NCI-H1417 treated with DMSO at 0.1 percent for 48 hours (cell line): ENCODE measurements at places on chromosomes 1 and 21.

DNA sequence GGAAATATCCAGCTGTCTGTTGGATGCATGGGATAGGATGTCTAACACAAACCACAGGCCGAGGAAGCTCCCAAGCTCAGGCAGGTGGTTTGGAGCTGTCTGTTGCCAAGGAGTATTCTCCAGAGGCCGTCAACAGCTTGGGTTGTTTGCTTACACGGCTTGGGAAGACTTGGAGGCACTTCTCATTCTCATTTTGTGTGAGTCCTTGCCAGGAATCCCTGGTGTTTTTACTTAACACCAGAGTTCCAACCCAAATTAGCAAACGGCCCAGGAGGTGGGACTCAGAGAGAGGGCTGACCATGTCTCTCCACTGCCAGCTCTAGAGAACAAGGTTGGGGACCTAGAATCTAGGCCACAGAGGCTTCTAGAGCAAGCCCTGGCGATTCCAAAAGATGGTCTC lies 72.7 kb upstream of the FAM20B start:
- DNase-seq = no peak

GRCh38 chr1:78549331-78549730 lies 58.6 kb downstream of the PTGFR start:
- no peak for DNase-seq

GRCh38 chr1:32718036-32718435 lies 15.5 kb upstream of the SYNC start:
- no peak for DNase-seq

DNA sequence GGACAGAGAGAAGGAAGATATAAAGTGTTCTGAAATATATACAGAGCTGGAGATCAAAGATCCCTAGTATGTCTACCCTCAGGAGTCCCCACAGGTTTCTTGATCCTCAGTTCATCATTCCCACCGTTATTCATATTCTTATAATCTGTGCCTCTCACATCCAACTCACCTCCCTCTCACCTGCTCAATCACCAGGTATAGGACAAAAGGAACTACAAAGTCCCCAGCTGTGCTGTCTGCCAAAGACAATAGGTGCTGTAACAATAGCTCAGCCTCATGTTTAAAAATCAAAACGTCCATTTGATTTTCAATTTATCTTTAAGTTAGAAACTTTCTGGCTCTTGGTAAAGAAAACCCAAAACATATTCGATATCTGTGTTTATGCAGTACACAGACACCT lies 121.1 kb upstream of the PKN2 start:
- DNase-seq = no peak

GRCh38 chr1:100746542-100746932 lies 27.0 kb downstream of the VCAM1 start:
- no peak for DNase-seq

DNA sequence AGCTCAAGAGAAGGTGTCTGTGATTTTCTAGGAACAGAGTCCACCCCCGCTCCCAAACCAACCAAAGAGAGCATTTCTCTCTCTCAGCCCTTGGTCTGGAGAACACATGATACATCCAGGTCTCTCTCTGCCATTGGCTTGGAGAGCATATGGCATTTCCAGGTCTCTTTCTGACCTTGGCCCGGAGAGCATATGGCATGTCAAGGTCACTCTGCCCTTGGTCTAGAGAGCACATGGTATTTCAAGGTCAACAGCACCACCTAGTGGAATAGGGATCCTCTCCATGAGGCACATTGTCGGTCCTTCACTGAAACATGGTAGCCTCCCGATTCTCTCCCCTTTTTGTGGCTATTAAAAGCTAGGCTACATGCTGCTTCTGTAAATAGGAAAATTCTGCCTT lies 437.7 kb upstream of the OLFM3 start:
- no peak for DNase-seq

DNA sequence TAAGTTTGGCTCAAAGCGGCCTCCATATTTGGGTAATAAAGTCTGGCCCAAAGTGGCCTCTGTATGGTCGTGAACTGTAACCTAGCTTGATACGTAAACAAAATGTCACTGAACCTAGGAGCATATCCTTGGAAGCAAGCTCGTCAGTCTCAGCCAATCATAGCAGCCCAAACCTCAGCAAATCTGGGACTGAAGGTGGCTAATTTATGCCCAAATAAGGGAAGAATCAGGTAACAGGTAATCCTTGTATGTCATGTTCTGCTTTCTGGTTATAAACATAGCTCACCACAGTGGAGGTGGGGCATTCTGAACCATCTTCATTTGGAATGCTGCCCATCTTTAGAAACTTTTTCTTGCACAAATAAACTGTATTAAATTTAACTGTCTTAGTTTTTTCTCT lies 281.1 kb downstream of the TTLL7 start:
- DNase-seq = no peak

GRCh38 chr1:6897138-6897537 lies 111.9 kb downstream of the CAMTA1 start:
- no peak for DNase-seq
